Stimulated activated CD4-positive, alpha-beta T cell treated with anti-CD3 and anti-CD28 coated beads, TNF-alpha, amount 100 ng/mL, for 4 hours (primary cell): ENCODE measurements at places on chromosomes 5 and 9.

DNA sequence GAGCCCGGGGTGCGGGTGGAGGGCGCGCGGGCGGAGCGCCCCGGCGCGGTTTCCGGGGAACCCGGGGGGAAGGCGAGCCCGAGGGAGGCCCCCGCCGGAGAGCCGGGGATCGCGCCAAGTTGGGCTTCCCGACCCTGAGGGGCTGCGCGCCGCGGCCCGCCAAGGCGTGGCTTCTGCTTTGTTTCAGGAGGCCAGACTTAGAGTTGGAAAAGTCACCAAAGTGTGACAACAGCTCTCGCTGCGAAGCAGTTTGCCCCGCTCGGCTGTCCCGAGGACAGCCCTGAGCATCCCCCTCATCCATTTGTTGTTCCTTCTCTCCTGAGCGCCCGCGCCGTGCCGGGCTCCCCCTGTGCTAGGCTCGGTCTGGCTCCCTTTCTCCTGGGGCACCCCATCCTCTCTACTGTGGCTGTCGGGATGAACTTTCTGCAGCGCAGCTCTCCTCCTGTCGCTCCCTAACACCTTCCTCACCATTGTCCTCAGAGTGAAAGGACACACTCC is 410 bp downstream of the GLIPR2 start:
- DNase-seq = no peak

- DNase-seq = no peak
These were observed 54.6 kb upstream of the SYNPO start for GRCh38 chr5:150585781-150586341.

GRCh38 chr5:170348137-170348633 is 41.0 kb downstream of the KCNMB1 start:
- DNase-seq = no peak

GRCh38 chr5:40078898-40079575 is 600.7 kb upstream of the PTGER4 start:
- DNase-seq = no peak

DNA sequence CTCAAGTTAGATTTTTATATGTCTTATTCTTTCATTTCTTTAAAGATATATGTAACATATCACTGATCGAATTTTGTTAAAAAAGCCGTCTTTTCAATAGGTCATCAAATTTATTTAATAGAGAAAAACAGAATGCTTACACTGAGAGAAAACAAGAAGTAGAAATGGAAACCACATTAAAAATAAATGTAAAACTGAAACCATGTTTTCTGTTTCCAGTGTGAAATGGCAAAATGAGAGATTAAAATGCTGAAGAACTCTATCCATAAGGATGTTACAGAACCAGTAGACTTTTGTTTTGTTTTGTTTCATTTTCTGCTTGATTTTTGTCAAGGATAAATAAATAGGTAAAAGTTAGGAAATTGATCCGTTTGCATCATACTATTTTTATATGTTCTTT is 210.1 kb downstream of the PRDM9 start:
- no peak for DNase-seq

DNA sequence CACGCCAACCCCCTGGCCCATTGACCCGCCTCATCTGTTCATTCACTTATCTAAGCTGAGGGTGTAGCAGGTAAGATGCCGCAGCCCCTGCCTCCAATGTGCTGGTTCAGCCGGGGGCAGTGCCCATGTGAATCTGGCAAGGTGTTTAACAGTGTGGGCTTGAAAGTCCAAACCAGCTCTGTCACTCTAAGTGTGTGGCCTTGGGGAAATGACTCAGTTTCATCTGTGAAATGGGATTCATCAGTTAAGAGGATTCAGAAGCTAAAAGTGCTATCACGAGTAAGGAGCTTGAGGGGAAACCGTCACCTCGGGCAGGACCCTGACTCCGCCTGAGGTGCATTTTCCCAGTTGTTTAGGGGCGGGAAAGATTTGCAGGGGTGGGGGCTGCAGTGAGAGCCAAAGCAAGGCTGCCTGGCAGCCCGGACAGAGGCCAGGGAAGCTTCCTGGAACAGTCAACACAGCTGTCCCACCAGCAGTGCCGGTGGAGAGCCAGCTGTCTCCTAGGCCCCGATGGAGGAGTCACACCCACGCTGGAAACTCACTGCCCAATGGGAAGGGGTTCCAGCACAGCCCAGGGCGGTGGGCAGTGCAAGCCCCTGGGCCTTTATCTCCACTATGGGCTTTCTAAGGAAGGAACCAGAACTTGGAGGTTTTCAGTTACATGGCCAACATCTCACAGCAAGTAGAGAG is 9.7 kb upstream of the URM1 start:
- DNase-seq = no peak

DNA sequence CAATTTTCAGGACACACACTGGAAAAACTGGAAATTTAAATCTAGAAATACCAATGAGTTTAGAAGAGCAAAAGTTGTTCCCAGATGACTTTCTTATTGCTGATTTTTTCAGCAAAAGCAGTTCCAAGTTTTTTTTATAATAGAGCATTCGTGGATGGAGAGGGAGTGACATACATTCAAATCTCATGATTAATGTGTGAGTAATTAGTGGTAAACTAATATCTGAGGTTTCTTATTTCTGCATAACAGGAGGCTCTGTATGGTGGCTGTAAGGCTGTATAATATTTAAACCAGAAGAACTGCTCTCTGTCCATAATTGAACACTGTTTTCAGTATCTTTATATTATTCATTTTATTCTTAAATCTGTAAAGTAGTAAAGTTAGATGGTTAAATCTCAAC is 25.8 kb downstream of the LYSMD3 start:
- no peak for DNase-seq
